ENCODE measurements at places on chromosomes 13 and 19.

DNA sequence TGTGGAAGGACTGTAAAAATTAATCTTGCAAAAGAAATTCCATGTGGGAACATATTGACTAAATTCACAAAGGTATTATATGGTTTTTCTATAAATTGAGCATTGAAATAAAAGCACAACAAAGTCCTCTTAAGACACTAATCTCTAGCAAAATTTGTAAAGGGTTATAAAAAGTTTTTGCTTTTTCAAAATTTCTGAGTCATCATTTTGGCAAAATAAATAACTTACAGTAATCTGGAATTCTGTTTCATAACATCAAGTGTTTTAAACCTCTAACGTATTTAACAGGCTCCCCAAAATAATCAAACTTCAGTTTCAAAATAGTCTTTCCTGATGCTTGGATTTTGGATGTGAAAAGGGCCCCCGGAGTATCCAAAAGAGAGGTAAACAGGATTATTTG is 26.0 kb downstream of the MED4 start:
- no peak for DNase-seq

GRCh38 chr13:32585550-32586079 is 637 bp upstream of the PDS5B start:
- DNase-seq = no peak

DNA sequence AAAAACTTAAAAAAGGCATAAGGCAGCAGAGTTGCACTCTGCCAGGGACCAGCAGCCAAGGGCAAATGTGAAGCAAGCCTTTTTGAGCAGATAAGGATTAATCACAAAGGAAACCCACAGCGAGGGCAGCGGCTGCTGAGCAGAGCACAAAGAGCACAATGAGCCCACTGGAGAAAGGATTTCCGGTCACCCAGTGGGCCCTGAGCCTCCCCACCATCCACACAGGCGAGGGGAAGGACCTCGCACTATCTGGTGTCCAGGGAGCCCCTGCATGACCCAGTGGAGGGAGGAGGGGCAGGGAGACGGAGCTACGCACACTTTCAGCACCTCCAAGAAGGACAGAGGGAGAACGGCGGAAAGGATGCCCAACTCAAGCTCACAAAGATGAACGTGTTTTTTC is 40.0 kb downstream of the COL4A1 start:
- no peak for DNase-seq

DNA sequence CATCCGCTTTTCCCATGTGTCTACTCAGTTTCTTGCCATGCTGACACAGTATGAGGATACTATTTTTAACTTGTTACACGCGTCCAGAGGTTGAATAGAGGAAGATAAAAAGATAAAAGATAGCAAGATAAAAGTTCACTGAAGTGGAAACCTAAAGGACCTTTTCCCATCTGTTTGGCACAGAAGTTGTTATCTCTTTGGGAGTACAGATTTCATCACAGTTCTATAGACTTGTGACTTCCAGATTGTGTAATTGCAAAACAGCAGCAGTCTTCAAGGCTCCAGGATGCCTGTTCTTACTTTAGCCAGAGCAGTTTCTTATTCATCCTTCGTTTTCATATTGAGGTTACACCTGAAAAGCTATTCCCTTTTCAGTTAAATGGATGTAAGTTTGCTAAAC is 369.2 kb downstream of the GPC5 start:
- DNase-seq = no peak

DNA sequence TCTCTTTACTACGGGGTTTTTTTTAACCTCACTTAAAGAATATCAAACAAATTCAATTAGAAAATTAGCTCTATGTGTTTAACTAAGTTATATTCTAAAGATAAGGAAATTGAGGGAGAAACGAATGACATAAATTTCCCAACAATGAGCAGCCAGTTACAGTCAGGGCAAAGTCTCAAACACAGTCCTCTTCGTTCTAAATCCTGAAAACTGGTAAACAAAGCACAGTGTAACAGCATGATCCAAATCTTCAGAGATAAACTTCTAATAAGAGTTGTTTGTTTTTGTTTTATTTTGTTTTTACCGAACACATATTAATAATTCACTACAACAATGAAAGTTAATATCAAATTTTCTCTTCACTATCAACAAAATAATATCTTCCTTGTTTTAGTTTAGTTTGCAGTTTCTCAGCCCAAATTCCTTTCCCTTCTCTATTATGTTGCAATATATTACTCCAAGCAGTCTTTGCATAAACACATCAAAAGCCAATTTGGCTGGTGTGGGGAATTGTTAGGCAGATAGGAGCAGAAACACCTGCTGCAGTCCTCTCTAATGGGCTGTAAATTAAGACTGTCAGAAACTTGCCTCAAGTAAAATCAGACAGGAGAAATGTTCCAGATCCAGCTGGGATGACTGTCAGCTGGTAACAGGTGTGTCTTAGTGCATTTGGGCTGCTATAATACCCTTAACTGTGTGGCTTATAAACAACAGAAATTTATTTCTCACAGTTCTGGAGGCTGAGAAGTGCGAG is 106.5 kb upstream of the SGCG start:
- no peak for DNase-seq
